Body of pancreas (tissue), 4 donors: ENCODE measurements at places on chromosomes 2 and 18. TPM values are rescaled to one million over a fixed set of nuclear protein-coding genes. Genes with fewer than 3 reads are reported as not detected.

The STON1 gene
- total RNA-seq = 9.1 TPM

The CD8B2 gene
- not detected for total RNA-seq

The ZNF385B gene
- not detected for total RNA-seq

The AGPS gene
- total RNA-seq = 18.4 TPM

The DSC1 gene
- not detected for total RNA-seq

The UPP2 gene
- total RNA-seq = not detected

The LOXHD1 gene
- total RNA-seq = 0.26 TPM

The FAP gene
- total RNA-seq = 2.3 TPM

The CFAP53 gene
- 0.78 TPM for total RNA-seq

The GKN2 gene
- total RNA-seq = not detected

The NPHP1 gene
- total RNA-seq = 1.3 TPM
